ENCODE measurements at places on chromosomes 16 and 17.

GRCh38 chr17:80294210-80294609 is 33.6 kb downstream of the RNF213 start:
- DNase-seq, result no peak

DNA sequence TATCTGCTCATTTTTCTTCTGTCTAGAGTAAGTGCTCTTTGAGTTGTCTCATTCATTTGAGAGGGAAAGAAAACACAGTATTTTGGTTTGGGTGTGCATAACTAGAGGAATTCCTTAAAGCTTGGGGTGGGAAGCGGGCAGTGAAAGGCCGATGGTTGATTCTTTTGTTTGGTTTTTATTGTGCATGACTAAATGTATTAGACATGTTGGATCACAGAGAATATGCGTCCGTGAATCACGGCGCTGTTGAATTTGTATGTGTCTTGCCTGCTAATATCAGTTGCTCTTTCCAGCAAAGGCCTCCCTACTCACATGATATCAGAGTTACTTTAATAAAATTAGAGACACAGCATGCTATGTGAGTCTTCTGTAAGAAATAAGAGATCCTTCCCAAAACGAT is 180.0 kb downstream of the CHD9NB start:
- DNase-seq, result no peak

GRCh38 chr16:89014403-89015230 is 37.6 kb upstream of the CBFA2T3 start:
- DNase-seq, result no peak

DNA sequence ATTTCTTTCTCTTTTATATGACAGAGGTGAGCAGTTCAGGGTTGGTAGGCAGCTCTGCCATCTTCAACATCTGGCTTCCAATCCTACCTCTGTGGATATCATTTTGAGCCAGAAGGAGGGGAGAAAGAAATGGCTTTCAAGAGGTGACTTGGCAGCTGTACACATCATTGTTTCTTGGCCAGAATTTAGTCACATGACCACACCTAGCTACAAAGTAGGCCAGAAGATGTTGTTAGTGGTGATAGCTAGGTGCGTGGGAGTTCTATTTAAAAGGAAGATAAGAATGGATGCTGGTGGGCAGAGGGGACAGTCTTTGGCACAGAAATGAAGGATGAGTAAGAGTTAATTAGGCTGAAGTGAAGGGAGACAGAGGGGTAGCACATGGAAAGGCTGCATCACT is 29.2 kb upstream of the MPHOSPH6 start:
- no peak for DNase-seq

DNA sequence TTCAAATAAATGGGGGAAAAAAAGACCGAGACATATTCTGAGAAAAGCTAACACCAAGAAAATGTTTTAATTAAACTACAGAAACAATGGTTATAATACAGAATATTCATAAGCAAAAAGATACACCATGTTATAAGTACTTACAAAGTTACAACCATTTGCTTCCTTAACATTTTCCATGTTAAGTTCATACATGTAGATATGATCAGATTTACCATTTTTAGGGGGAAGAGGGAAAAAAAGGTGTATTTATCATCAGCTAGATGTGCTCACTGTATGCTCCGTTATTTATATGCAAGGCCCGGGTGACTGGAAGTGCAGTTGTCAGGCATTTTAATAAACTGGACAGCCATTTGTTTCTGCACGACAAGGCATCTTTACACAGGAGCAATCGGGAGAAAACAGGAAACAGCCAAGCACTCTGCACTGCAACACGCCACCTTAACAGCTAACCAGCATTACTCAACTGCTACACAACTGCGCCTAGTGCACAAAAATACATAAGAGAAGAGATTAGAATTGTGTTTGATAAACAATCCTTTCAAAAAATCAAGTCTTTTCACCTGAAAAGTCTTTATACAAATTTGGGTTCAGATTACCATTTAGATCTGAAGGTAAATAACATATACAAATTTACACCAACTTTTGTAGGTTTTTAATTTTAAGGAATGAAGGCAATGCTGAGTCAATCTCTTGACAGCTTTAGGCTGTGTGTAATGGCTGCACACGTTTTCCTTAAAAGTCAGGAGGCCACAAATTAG is 2.9 kb downstream of the SRSF2 start:
- DNase-seq, result no peak

DNA sequence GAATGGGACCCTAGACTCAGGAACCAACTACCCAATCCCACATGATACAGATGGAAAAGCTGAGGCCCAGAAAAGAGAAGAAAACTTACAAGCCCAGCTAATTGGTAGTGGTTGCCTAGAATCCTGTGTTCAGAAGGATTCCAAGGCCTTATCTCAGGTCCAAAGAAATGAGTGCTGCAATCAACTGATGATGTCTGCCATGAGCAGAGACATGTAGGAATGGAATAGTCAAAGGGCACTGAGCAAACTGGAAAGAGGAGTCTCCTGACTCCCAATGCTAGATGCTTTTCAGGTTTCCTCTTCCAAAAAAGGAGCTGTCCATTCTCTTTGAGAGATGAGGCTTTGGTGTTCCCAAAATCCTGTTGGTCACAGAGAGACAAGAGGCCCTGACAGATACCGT is 210.6 kb downstream of the ZNF423 start:
- DNase-seq, result no peak

DNA sequence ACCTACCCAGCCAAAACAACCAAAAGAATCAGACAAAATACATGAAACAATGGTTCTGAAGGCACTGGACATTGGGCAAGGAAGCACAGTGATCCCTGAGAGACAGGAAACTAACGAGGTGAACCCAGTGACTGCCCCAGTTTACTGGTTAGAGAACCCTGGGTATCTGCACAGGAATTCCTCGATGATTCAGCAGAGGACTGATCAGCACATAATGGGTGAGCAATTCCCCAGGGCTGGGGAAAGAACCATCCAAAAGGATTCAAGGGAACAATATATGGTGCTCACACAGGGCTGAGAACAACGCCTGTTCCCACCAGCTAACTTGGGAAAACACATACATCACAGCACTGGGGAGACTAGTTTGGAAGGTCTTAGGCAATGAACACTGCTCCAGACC is 167.2 kb downstream of the PARN start:
- no peak for DNase-seq

DNA sequence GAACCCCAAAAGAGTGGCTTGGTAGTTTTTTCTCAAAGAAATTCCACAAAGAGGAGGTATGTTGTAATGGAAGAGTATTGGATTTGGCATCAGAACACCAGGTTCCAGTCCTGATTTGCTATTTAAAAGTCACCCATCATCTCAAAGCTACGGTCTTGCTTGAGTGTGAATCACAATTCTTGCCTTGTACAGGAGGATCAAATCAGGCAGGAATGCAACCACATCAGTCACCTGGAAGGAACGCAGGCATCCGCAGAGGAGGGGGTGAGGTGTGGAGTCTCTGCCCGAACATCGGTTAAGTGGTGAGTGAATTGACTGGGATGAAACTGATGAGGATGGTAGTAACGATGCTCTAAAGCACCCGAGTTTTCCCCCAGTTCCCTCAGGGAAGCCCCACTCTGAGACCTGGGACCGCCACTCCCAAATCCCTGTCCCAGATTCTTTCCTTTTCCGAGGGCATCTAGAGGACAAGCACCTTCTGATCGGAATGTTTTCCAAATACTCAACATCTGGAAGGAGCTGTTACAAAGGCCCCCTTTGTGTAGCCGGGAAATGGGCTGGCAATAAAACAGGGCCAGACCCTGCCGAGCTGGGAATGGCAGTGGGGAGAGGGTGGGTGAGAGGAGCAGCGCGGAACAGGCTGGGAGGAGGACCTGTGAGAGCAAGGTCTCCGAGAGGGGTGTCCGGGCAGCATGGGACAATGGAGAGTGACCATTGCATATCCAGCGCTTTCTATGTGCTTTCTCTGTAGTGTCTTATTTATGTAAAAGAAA is 469.6 kb downstream of the SLC39A11 start:
- DNase-seq, result peak; percentile 83

DNA sequence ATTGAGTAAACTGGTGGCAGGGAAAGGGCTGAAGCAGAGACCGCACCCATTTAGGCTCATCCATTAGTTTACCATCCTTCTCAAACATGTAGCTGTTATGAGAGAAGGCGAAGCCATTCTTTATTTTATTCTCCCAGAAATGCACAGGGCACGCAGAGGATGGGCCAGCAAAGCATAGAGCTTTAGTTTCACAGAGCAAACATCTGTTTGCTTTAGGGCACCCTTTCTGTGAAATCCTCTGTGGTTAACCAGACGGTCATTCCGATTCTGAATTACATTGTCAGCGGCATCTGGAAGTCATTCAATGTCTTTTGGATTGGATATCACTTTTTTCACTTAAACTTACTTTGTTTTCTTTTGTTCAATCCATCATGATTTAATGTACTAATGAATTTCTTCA is 96.0 kb downstream of the TOX3 start:
- no peak for DNase-seq

DNA sequence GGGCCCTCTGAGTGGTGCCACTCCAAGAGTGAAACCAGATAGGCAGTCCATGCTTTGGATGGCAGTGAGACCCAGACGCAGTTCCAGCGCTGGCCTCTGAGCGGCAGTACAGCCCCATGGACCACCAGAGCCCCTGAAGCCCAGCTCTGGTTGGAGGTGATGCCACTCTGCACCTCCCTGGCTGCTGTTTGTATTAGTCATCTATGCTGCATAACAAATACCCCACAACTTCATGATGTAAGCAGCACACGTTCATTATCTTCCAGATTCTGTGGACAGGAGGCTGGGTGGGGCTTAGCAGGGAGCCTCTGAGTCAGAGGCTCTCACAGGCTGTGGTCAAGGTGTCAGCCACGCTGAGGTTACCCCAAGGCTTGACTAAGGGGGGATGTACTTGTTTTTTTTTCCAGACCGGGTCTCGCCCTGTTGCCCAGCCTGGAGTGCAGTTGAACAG is 5.1 kb upstream of the NME4 start:
- DNase-seq, result no peak

DNA sequence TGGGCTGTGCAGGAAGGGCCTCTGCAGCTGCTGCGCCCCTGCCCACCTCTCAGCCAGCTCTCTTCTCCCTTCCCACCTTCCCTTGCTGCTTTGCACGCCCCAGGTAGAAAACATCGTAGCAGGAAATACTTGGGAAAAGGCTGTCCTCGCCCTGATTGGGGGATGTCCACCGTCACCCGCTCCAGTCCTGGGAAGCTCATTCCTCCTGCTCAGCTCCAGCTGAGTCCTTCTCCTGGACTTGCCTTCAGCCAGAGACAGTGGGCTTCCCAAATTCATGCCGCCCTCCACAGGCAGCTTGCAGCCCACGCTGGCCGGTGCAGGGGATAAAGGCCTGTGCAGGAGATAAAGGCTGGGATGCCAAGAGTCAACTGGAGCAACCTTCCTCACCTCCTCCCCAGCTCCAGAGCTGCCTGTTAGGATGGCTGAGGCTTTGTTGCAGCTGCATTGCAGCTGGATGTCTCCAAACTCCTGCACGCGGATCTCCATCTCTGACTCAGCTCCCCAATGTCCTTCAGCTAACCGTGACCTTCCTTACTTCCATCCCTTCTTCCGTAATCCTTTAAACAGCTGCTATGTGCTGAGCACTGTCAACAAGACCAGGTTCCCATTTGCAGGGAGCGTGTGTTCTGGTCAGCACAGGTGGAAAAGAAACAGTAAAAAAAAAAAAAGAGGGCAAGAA is 402.0 kb upstream of the TNRC6C start:
- no peak for DNase-seq

- peak; percentile 62 for DNase-seq
Observed at GRCh38 chr16:15644267-15644961, 1.5 kb upstream of the MARF1 start.

DNA sequence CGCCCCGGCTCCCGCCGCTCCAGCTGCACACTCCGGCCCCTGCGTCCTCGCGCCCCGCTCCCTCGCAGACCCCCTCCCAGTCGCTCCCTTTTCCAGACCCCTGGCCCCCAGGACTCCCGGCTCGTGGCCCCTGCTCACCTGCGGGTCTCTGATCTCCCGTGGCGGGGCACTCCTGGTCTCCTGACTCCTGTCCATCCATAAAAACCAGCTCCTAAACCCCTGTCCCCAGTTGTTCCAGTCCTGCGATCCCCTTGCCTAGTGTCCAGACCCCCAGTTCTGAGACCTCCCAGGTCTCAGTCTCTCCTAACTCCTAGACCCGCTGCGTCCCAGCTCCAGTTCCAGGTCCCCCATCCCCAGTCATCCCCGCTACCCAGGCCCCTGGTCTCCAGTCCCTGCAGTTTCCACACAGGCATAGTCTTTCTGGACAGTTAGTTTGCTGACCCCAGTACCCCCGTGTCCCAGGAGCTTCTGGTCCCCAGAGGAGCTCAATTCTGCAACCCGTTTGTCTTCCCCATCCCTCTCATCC is 379 bp downstream of the SNX29 start:
- DNase-seq, result no peak

DNA sequence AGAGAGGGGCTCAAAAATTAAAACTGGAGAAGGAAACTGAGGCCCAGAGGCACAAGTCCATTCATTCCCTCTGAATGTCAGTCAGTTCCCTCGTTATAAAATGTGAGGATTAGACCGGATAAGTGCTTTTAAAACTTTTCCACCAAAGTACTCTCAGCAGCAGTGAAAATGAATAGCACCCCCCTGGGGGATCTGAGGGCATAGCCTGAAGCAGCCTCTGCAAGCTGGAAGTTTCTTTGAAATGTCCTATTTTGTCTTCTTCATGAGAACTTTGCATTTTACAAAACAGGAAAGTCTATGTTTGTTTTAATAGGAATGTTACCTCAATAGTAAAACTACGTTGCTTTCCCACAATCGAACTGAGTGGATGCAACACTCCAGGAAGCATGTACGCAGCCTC is 273.0 kb downstream of the CEP112 start:
- no peak for DNase-seq

DNA sequence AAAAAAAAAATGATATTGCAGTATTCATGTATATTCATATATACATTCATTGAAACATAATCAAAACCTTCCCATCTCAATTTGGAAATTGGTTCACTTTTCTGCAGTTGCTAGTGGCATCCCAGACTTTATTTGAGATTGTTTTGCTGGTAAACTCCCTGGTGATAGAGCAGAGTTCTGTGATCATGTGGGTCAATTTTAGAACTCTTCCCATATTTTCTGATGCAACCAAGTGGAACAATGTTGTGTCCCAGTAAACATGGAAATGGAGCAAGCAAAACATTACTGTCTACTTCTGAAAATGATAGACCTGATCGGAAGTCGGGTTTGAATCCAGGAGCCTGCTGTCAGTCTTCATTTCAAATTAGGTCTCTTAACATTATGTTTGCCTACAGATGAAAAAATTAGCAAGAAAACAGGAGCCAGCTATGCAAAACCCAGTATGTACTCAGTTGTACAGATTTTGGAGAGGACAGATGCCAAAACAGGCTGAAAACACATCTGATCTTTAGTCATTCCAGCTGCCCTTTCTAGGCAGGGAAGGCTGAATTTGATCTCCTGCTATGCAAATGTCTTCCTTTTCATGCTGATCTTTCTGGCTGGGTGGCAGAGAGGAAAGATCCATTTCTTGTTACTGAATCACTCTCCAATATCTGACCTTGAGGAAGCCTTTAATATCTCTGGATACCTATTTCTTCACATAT is 786.6 kb upstream of the SOX9 start:
- no peak for DNase-seq
